NCI-H1694 treated with DMSO at 0.1 percent for 48 hours (cell line): ENCODE measurements at places on chromosomes 6 and 20.

DNA sequence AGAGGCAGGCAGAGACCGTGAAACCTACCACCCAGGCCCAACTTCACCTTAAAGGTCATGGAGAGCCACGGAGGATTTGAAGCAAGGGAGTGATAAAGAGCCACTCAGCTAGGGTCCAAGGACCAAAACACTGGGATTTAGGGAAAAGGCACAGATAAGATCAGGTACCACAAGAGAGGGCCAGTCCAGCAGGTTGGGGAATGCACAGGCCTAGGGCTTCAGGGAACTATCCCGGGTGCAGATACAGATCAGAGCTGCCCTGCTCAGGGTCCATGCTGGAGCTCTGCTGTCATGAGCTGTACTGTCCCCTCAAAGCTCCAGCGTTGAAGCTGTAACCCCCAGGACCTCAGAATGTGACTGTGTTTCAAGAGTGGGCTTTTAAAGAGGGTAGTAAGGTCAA lies 16.9 kb downstream of the SLC22A23 start:
- DNase-seq: no peak

- no peak for DNase-seq
Measured at GRCh38 chr6:149448821-149449453, 35.9 kb downstream of the ZC3H12D start.

- DNase-seq: no peak
Measured at GRCh38 chr6:5412017-5412416, 150.7 kb downstream of the FARS2 start.

DNA sequence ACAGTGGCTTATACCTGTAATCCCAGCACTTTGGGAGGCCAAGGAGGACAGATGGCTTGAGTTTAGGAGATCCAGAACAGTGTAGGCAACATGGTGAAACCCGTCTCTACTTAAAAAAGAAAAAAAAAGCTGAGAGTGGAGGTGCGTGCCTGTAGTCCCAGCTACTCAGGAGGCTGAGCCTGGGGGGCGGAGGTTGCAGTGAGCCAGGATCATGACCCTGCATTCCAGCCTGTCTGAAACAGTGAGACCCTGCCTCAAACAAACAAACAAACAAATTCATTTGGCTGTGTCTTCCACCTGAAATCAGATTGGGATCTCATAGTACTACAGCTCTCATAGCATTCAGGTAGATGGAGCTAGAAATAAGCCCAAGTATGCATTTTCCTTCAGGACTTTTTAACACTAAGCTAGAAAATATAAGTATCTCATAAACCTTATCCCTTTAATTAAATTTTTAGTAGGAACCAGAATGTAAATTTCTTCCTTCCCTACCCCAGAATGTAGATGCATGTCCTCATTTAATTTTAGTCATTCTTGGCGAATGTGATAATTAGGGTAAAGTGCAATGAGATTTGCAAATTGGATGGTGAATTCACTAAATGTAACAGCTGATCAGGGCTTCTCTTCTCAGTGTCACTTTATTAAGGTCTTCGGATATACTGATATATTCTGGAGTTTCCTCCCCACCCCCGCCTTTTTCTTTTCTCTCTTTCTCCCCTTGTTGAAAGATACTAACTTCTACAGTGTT lies 190.4 kb downstream of the CDKAL1 start:
- no peak for DNase-seq

DNA sequence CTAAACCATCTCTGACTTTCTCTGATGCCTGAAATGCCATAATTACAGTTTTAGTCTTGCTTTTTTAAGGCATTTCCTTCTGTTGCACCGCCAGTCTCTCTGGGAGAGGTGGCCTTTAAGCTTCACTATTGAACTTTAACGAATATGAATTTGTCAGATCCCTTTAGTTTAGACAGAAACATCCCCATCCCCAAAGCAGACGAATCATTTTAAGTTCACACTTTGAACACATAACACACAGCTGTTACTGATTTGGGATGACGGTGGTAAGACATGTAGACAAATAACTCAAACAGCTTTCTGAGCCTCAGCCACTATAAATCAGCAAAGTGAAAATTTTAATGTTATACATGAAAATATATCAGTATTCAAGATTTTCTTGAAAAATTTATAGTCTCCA lies 7.2 kb upstream of the IPCEF1 start:
- DNase-seq: no peak

DNA sequence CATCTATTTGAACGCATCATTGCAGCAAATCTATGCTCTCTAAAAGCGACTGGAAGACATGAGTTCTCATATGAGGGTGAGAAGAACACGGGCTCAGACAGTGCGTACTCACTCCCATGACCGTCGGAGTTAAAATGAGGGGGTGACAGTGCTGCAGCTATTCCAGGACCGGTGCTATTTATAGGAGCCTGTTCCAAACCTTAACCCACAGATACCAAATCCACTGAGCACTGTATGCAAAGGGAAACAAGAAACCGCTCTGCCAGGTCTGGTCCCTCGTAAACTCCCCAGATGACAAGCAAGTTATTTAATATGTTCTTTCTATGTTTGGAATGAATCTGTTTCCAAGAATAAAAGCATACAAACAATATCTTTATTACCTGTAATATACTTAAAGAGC lies 22.9 kb downstream of the PPP1R3G start:
- DNase-seq: no peak

DNA sequence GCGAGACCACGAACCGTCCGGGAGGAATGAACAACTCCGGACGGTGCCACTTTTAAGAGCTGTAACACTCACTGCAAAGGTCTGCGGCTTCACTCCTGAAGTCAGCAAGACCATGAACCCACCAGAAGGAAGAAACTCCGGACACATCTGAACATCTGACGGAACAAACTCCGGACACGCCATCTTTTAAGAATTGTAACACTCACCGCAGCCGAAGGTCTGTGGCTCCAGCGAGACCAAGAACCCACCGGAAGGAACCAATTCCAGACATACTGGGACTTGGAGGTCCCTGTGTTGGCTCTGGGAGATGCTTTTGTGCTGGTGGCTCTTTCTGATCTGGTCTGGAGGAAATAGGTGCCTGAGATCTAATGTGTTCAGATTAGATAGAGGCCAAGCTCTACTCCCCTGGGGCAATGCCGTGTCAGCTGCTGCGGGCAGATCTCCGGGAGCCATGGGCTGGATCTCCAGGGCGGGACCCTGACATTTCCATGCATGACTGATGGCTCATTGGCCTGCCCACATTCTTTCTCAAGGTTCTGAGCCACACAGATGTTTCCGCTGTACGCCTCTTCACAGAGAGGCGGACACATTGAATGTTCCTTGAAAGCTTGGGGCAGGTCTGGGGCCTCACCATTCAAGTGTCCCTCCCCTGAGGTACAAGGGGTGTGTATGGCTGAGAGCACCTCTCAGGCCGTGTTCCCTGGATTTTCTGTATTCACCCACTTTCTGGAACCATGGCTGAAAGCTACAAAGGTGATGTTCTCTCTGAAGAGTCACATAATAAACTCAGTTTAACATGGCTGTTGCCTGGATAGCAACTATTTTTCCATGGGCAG lies 29.3 kb downstream of the GMPR start:
- no peak for DNase-seq

GRCh38 chr20:41786158-41786557 lies 168.0 kb upstream of the CHD6 start:
- DNase-seq: no peak

DNA sequence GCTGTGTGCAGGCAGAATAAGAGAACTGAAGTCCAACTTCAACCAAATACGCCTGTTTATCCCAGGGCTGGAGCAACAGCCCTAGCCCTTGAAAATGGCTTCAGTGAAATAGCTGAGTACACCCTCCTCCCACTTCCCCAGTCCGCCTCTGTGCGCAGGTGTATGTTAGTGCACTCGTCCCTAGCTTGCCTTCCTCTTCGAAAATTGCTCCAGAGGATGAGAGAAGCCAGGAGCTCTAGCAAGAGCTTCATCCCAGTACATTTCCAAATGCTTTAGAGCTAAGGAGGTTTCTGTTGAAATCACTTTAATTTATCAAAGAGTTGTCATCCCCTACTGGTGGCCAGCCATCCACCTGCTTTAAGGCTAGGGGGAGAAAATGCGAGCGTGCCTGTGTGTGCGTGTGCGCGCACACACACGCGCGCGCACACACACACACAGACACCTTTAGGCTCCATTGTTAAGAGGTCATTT lies 5.4 kb upstream of the POU3F2 start:
- no peak for DNase-seq
